ENCODE measurements at places on chromosomes 13 and 19.

DNA sequence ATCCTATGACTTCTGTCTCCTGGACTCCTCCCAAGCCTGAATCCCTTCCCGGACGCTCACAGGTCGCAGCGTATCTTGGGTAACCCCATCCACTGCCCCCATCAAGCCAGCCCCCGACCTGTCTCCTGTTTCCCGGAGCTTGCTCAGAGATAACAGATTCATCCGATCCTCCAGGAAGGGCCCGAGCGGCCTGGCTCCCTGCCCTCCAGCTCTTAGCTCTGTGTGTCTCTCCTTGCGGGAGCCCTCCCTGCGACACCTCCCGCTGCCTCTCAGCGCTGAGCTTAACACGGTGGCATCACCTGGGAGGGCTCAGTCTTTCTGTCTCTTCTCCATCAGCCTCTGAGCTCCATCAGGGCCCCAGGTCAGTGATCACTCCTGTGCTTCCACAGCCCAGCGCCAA lies 4.3 kb upstream of the TMEM255B start:
- no peak for DNase-seq

DNA sequence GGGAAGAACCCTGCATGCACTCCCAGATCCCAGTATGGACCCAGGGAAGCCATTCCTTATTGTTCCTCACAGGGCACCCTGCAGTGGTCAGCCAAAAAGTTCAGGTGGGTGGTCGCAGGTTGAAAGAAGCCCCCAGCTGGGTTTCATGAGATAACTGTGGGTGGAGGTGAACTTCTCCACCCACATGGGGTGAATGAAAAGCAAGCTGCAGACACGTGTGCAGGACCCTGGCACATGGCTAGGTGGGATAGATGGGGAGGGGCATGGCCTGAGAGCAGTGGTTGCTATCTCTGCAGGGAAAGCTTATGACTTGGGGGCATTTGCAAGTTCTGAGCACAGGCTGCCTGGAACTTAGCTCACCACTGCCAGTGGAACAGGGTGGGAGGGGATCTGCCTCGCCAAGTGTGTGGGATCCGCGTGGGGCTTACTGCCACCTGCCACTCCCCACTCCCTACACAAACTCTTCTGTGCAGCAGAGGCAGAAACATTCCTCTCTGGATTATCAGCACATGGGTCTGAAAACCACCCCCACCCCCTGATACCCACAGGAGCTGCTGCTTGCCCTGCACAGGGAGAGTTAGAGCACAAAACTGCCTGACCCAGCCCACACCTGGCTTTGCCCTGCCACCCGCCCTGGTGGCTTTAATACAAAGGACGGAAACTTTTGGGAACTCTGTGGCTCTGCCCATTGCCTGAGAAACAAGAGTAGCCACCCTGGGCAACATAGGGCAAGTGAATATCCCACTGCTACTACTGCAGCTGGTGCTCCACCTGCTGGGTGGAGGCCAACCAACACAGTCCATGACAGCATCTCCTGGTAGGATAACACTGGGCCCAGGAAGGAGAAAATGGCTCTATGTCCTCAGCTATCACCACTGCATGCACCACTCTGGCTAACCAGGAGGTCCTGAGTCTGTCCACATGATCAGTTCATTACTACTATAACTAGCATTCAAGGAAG lies 24.4 kb downstream of the PLA2G4C start:
- DNase-seq = no peak

DNA sequence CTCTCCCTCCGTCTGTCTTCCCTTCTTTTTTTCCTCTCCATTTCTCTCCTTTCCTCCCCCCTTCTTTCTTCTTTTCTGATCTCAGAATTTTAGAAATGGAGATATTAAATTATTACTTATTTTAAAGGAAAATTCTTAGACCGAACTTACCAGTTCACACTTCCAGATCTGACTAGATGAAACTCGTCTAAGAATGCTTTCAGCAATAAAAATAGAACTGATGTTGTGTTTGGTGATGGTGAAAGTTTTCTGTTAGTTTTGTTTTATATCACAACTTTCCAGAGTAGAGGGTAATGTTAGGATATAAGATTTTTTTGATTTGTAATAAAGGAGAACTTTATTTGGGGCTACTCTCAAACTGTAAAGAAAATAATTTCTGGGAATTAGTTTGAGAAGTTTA lies 29.9 kb downstream of the UCHL3 start:
- no peak for DNase-seq

DNA sequence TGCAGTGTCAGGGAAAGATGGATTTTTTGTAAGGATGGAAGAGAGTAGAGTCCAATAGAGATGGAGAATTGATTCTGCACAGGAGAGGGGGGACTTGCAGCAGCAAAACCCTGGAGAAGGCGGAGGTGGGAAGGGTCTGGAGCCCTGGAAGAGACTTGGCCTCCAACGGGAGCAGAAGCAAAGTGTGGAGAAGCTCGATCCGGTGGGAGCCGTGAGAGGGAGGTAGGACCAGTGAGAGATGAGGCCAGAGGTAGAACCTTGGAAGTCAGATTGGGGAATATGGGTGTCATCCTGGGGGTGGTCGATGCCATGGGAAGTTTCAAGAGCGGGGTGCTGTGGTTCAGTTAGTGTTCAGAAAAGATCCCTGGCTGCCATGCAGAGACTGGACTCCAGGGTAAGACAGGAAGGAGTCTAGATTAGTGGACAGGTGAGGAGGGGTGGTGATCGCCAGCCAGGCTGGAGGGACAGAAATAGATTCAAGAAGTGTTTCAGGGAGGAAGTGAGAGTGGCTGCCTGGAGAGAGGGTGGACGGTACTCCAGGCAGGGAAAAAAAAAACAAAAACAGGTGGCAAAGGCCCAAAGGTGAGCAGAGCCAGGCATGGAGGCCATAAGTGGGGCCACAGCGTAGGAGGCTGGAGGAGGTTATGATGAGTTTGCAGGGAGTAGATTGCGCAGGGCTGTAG lies 2.6 kb downstream of the PPP5C start:
- no peak for DNase-seq

GRCh38 chr19:18972301-18972811 lies 31.3 kb upstream of the HOMER3 start:
- DNase-seq = no peak

DNA sequence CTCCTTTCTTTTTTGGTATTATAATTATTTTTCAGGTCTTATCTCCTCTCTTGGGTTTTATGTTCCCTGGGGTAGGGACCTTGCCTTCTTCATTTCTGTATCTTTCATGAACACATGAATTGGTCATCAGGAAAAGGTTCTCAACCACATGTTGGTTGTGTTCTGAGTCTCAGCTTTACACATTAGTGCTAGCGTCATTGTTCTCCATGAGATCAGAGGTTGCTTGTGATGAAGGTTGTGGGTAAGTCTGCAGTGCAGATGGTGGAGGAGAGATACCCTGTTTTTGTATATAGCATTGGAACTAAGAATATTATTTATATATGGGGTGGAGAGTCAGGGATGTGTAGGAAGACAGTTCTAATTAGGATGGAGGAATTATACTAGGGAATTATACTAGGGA lies 24.5 kb upstream of the CEACAM8 start:
- DNase-seq = no peak

DNA sequence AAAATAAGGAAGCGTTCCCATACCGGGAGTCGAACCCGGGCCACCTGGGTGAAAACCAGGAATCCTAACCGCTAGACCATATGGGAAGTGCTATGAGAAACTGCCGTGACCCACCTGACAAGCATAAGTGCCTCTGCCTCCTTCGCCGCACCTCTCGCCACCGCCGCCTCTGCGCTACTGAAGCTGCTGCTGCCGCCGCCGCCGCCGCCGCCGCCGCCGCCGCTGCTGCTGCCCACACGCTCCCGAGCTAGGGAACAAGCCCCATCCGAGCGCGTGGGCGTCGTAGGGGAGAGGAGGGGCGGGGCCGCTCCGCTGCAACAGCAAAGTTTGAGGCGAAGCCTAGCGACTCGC lies 610 bp upstream of the WBP4 start:
- peak; percentile 83 for DNase-seq

GRCh38 chr13:22111152-22111783 lies 440.4 kb downstream of the FGF9 start:
- DNase-seq = no peak

- DNase-seq = no peak
These were observed 40.2 kb downstream of the SLAIN1 start for GRCh38 chr13:77737583-77738200.

GRCh38 chr13:65292488-65292901 lies 1937.6 kb downstream of the PCDH9 start:
- DNase-seq = no peak

- no peak for DNase-seq
These were observed 124.9 kb downstream of the KCNRG start for GRCh38 chr13:50140153-50140552.

DNA sequence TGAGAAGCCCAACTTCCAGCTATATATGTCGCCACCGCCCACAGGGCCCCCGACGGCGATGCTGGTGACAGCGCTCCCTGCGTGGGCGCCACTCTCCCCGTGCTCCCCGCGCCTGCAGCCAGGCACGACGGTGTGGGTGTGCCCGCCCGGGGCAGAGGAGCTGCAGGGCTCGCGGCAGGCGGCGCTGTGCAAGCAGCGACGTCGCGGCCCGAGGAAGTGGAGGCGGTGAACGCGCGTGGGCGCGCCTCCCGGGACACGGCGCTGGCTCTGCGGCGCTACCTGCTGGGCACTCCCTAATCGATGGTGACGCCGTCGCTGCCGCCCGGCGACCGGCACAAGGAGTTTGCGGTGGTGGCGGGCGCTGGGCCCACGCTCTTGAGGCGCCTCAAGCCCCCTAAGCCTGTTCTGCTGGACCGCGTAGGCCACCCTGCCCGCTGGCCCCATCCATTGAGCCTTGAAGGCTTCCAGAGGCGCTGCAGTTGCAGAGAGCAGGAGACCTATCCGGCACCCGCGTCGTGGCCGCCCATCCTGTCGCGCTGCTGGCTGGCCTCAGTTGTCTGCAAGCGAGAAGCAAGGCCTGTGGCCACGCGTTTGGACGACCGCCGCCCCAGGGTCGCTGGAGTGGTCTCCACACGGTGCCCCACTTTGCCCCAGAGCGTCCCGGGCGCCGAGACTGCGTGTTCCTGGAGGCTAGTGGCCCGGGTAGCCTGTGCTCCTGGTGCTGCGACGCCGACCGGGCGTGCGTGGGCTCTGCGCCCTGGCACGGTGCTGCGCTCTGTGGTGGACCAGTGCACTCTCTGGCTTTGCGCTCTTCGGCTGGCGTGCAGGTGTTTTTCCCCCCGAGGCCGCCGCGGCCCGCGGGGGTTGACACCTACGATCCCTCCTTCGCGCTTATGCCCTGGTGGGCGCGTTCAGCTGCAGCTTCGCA lies 23.1 kb downstream of the LRFN3 start:
- peak; percentile 65 for DNase-seq

GRCh38 chr19:16001481-16002312 lies 52.9 kb downstream of the OR10H4 start:
- peak; percentile 19 for DNase-seq

DNA sequence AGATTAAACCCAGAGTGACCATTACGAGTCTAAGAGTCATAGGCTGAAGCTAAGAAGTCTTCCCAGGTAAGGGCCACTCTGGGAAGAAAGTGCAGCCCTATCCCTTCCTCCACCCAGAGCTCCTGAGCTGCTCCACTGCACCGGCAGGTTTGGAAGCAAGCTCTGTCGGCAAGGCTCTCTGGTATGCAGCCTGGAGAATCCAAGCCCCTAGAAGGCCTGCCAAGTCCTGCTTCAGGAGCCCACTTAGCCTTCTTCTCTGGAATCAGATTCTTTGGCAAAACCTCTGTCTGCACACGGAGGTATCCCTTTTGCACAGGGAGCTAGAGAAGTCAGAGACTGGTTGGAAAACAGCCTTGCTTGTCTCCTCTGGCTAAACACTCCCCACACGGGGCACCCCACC lies 58.5 kb downstream of the CEBPG start:
- DNase-seq = no peak

- no peak for DNase-seq
These were observed 79.7 kb downstream of the LMO7 start for GRCh38 chr13:75715601-75716523.

DNA sequence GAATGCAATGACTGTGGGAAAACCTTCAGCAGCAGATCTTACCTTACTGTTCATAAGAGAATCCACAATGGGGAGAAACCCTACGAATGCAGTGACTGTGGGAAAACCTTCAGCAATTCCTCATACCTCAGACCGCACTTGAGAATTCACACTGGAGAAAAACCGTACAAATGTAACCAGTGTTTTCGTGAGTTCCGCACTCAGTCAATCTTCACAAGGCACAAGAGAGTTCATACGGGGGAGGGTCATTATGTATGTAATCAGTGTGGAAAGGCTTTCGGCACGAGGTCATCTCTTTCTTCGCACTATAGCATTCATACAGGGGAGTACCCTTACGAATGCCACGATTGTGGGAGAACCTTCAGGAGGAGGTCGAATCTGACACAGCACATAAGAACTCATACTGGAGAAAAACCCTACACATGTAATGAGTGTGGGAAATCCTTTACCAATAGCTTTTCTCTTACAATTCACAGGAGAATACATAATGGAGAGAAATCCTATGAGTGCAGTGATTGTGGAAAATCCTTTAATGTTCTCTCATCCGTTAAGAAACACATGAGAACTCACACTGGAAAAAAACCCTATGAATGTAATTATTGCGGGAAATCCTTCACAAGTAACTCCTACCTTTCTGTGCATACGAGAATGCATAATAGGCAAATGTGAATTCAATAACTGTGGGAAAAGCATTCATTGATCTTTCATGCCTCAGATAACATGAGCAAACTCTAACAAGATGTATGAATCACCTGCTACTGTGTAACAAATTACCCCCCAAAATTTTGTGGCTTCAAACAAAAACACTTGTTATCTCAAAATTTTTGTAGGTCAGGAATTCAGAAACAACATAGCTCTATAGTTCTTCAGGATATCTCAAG lies 13.8 kb downstream of the ZNF557 start:
- no peak for DNase-seq

GRCh38 chr19:57305056-57305455 lies 15.2 kb upstream of the ZNF543 start:
- DNase-seq = no peak

GRCh38 chr19:6970443-6970842 lies 50.8 kb downstream of the MBD3L2B start:
- no peak for DNase-seq

GRCh38 chr13:44019651-44020050 lies 139.9 kb downstream of the LACC1 start:
- no peak for DNase-seq

DNA sequence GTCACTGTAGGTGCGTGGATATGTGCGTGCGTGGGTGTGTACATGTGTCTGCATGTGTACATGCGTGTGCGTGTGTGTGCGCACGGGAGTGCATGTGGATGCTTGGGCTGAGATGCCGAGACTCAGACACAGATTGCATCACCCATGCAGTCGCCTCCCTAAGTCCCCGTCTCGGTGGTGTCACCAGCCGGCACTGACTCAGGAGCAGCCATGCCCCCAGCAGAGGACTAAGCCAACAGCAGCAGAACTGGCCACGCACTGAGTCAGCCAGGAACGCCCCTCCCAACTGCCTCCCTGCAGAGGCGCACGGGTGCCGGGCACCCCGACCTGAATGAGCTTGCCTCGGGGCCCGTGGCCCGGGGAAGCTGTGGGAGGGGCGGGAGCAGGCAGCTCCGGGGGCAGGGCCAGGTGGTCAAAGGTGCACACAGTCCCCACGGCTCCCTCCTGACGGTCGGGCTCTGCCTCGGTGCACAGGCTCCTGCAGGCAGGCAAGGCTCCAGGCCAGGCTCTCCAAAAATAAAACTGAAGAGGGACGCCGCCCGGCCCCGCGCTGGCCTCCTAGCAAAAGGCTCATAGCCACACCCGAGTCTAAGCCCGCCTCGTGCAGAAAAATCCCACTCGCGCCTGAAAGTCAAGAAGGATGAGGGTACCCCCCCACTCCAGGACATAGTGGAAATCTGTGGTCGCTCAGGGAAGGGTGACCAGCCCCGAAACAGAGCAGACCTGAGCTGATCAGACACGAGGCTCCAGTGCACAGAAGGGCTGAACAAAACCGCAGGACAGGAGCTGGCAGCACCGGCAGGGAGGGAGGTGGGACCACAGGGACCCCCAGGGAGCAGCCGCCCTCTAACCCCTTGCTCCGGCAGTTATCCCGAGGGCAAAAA lies 49.2 kb downstream of the GADD45B start:
- no peak for DNase-seq
